Pancreas (tissue), 10 donors: ENCODE measurements at places on chromosomes 6 and 20.

DNA sequence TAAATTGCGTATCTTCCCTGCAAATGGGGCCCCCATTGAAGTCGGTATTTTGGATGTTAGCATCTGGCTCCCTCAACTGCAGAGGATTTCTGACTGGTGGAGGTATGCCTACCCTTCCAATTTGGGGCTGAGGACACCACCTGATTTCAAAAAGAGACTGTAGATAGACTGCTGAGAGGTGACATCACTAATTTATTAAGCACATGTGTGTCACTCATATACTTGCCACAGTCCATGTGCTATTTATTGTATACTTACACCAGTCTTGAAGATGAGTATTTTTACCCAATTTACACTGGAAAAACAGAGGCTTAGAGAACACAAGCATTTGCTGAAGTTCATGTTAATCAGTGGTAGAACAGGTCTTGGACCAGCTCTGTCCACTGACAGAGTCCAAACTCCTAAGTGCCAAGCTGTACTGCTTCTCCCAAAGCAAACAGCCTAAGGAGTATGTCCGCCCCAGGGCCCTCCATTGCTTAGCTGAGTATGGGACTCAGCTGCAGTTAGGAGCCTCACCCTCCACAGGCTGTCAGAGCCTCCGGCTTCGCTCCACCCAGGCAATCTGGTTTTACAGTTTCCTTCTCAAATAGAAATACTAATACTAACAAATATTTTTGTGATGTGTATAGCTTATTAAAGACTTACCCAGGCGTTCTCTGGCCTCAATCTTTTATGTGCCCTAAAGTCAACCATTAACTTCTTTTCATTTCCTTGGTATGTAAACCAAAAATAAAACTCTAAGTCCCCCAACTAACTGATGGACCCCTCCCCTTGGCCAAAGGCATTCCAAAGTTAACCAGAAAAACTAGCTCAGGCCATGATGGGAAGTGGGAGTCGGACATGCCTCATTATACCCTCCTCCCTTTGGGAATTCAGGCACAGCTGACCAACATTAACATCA is 17.5 kb downstream of the RIN2 start:
- no peak for DNase-seq

DNA sequence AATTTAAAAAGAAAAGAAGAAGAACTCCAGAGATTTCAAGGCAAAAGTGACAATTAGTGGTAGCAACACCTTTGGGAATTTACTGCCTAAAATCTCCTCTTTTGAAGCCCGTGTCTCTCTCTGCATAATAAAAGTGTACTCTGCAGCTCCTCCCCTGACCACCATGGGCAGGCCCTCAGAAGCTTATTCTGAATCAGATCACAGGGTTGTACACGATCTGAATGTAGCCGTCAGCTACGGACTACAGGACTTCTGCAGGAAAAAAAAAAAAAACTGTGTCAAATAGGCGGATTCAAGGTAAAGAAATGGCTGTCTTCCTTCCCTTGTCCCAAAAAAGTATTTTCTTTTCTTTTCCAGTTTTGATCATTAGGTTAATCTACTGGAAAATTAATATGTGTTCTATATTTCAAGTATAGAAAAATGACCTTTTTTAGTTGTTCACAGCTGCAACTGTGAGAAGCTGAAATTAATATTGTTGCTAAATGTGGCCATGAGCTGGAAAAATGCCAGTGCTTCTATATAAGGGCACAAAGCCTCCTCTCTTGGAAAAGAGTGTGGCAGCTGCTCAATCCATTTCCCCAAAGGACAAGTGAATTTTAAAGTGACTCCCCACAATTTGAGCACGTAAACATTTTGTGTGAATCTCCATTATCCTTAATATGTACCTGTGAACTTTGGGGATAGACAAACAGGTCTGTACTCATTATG is 397.4 kb downstream of the C6orf118 start:
- no peak for DNase-seq

DNA sequence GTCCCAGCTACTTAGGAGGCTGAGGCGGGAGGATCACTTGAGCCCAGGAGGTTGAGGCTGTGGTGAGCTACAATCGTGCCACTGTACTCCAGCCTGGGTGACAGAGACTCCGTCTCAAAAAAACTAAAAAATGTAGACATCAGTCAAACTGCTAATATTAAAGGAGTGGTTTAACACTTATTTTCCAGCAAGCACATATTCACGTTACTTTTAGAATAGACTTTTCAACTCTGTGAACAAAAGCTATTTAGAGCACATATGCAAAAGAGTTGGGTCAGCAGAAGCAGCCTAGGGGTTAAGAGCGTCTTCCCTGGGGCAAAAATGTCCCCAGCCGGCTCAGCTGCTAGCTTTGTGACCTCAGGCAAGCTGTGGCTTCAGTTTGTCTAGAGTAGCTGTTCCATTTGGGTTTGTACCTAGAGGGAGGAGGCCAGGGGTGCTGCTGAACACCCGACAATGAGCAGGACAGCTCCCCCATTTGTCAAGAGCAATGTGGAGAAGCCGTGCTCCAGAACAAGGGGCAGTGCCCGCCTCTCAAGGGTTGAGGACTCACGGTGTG is 62.5 kb upstream of the PTGIS start:
- no peak for DNase-seq

DNA sequence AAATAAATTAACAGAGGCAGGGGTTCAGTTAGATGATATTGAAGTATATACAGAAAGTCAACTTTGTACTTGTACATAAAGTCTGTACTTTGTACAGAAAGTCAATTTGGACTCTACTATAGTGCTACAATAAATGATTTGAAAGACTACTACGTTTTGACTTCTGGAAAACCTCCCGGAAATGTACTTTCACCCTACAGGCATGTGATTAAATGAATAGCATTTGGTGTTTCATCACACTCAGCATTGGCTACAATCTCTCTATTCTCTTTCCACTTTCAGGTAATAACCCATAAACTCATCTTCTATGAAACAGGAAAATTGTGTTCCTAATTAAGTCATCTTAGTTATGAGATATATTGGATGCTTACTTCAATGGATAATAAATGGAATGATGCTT is 25.6 kb upstream of the MC3R start:
- DNase-seq, result no peak

DNA sequence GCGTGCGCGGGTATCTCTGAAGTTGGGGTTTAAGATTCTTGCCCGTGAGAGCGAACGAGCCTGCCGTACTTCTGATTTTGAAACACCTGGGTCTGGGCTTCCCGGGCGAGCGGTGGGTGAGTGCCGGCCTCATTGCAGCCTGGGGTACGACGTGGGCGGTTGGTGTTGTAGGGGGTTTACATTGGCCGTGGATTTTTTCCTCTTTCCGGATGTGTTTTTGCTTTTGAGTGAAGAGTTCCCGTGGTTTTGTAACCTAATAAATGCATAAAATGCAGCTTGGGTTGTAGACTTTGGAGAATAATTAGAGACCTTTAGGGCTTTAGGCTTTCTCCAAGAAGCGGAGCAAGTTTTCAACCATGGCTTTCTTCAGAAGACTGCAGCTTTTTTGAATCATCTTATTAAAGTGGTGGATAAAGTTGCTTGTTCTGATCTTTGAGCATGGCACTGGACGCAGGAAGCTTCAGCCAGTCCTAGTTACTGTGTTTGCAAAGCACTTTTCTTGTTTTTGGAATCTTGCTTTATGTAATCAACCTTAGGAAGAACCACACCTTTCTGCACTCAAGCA is 314 bp downstream of the FARS2 start:
- no peak for DNase-seq

- no peak for DNase-seq
Observed at GRCh38 chr20:50054626-50055511, 58.1 kb downstream of the UBE2V1 start.

- no peak for DNase-seq
Observed at GRCh38 chr6:19835605-19836004, 1.6 kb upstream of the ID4 start.

DNA sequence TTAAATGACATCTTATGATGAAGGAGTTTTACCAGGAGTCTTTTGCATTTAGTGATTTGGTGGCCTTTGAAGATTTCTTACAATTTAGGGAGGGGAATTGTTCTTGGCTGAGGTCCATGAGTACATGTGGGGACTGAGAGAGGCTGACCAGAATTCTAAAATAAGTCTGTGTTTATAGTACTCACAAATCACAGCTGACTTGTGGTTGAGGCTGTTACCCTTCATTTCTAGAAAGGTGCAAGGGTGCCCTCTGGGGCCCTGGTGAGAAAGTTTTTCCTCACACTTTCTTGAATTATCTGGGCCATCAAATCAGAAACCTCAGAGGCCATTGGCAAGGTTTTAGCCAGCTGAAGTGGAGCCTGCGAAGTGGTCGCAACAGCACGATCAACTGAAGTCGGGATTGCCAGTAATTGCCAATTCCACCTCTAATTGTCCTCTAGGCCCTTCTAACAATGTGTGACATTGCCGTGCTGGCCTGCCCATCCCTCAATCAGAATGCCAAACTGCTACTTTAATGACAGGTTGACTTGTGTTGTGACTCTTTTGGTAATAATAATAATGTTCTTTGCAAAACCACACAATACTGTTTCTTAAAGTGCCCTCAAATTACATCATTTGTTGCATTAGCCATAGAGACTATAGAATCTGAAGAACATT is 221.6 kb downstream of the OGFRL1 start:
- DNase-seq, result peak; percentile 21

GRCh38 chr20:25032478-25033264 is 25.3 kb downstream of the ACSS1 start:
- DNase-seq, result peak; percentile 64

- no peak for DNase-seq
Observed at GRCh38 chr6:165770397-165771082, 107.5 kb upstream of the PDE10A start.

- DNase-seq, result no peak
Observed at GRCh38 chr20:61887596-61888093, 178.0 kb downstream of the TAF4 start.

- no peak for DNase-seq
Observed at GRCh38 chr6:37488476-37488875, 11.2 kb downstream of the CCDC167 start.

GRCh38 chr20:51064137-51064536 is 41.2 kb upstream of the KCNG1 start:
- no peak for DNase-seq

- DNase-seq, result no peak
Observed at GRCh38 chr20:49320460-49320859, 42.6 kb upstream of the ZNFX1 start.

DNA sequence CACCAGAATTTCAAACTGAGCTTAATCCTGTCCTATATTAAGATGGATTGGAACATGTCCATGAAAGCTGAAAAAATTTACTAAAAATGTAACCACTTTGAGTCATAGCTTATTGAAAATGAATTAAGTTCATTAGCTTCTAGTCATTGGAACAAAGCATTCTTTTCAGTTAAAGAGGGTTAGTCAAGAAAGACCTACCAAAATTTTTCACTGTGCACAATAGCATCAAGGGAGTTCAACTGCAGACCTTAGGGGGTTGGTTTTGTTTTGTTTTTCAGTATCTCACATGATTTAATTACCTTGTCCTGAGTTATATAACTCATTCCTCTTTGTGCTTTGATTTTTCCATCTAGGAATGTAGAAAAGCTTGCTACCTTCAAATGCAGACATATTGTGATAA is 2.8 kb downstream of the SLC2A12 start:
- DNase-seq, result no peak

GRCh38 chr6:3751730-3752530 is 417 bp upstream of the PXDC1 start:
- peak; percentile 84 for DNase-seq

DNA sequence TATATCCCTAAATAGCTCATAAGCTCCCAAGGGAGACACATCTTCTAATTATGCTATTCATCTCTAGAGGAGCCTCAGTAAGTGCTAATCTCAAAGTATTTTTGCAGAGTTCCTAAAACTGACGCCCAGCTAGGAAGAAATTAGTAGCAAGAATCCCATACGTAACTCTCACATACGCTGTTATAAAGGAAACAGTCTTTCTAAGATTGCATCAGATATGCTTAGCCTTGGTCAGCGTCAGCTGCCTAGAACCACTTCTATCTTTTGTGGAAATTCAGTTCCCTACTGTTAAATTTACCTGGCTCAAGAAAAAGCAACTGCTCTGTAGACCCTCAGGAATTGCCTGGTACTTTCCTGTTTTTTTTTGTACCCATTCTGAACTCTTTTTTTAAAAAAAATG is 13.6 kb downstream of the RIPOR2 start:
- DNase-seq, result no peak

- no peak for DNase-seq
Observed at GRCh38 chr6:112194511-112194910, 59.9 kb downstream of the LAMA4 start.

- DNase-seq, result no peak
Observed at GRCh38 chr20:18796282-18796833, 17.2 kb upstream of the SCP2D1 start.
